ENCODE measurements at places on chromosomes 5 and 9.

GRCh38 chr9:79129865-79130480 lies 441.8 kb upstream of the TLE4 start:
- DNase-seq: peak; percentile 73

DNA sequence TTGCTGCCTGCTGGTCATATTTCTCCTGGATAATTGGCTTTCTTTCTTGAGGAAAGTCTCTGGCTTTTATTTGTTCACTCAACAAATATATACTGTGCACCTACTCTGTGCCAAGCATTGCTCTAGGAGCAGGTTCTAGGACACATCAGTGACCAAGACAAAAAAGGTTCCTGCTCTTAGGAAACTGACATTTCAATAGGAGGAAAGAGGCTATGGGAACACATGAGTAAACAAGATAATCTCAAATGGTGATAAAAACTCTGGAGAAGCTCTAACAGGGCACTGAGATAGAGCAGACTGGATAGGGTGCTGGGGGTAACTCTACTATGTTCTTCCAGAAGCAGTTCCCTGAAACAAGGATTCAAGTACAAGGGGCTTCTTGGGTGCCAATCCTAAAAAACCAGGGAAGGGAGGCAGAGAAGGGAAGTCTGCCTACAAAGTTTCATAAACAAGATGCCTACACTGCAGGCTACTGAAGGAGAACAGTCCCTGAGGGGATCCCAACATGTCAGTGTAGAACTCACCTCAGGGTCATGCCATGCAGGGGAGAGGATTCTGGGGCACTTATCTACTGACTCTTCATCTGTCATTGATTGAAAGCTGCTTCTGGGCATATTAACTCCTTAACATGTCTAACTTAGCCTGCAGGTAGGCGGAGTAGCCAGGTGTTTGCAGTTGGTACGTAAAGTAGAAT lies 181.3 kb downstream of the GRIA1 start:
- DNase-seq: peak; percentile 12

GRCh38 chr9:127396253-127396807 lies 639 bp upstream of the SLC2A8 start:
- DNase-seq: no peak

GRCh38 chr9:89366711-89367110 lies 48.4 kb downstream of the SECISBP2 start:
- no peak for DNase-seq

DNA sequence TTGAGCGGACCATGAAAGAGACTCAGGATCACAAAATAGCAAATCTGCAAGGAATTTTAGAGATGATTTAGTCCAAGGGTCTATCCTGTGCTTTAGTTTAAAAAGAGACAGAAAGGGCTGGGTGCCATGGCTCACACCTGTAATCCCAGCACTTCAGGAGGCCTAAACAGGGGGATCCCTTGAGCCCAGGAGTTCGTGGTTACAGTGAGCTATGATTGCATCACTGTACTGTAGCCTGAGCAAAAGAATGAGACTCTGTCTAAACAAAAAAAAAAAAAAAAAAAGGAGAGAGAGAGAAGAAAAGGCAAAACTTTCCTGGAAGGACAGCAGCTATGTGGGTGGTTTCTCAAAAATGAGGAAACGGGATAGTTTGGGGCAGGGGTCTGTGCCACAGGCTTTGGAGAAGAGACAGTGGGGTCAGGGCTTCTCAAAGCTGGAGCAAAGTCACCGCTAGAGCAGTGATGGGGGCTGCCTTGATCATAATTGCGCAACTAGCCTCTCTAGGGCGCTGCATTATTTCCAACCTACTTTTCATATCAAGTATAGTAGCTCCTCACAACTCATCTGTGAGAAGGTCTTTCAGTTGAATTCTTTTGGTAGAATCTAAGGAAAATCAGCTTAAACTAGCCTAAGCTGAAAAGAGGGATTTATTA lies 8.5 kb upstream of the ANKH start:
- DNase-seq: no peak

- no peak for DNase-seq
Measured at GRCh38 chr5:17103461-17103860, 114.0 kb upstream of the BASP1 start.

GRCh38 chr5:68306361-68307014 lies 90.9 kb downstream of the PIK3R1 start:
- DNase-seq: no peak

DNA sequence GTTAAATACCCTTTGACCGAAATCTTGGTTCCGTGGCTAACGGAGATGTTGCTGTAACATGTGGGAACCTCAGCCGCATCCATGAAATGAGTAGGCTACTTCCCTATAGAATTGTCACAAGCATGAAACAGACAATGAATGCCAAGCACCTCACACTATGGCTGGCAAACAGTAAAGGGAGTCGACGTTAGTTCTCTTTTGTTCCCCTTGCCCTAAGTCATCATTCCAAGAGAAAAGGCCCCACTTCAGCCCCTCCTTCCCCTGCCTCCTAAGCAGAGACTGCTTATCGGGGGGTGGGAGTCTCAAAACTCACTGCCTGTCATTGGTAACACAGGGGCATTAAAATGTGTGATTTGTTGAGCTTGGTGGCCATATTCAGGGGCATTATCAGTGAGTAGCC lies 159.6 kb downstream of the MAPKAP1 start:
- DNase-seq: no peak

GRCh38 chr5:123951582-123951977 lies 439.6 kb downstream of the CSNK1G3 start:
- peak; percentile 94 for DNase-seq

GRCh38 chr5:137847687-137848086 lies 20.0 kb upstream of the MYOT start:
- no peak for DNase-seq

DNA sequence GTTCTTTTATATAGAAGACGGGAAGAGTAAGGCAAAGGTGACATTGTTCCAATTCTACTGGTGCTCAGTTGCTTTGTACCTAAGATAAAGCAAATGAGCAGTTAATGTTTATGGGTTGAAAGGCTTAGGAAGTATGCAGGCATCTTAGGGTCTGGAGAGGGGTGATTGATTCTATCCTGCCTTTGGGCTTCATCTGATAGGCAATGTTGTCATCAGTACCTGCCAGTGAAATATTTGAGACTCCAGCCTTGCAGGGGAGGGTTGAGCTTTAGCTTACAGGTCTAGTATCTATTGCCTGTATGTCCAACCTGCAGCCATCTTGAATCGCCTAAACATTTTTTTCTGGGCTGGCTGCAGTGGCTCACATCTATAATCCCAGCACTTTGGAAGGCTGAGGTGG lies 13.8 kb upstream of the CTSV start:
- DNase-seq: no peak

- DNase-seq: no peak
Measured at GRCh38 chr9:13143281-13143680, 136.2 kb downstream of the MPDZ start.

DNA sequence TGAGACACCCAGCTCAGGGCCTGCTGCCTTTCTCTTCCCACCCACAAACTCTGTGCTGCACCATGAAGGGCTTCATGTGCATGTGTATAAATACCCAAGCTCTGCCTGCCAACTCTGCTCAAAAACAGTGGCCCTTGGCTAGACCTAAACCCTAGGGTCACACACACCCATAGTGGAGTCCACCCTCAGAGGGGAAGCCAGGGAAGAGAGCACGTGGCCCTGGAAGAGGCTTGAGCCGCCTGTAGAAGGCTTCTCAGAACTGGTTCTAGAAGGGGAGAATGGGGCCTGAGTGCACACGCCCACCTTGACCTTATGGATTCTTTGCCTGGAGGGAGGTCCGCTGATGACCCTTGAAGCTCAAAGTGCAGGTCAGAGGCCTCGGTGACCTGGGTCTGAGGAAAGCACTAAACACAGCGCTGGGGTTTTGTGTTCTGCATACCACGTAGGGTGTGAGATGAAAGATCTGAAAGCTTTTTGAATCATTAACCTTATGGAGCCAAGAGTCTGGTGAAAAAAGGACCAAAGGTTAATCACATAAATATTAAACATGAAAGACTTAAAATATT lies 60.6 kb downstream of the CYFIP2 start:
- DNase-seq: no peak

DNA sequence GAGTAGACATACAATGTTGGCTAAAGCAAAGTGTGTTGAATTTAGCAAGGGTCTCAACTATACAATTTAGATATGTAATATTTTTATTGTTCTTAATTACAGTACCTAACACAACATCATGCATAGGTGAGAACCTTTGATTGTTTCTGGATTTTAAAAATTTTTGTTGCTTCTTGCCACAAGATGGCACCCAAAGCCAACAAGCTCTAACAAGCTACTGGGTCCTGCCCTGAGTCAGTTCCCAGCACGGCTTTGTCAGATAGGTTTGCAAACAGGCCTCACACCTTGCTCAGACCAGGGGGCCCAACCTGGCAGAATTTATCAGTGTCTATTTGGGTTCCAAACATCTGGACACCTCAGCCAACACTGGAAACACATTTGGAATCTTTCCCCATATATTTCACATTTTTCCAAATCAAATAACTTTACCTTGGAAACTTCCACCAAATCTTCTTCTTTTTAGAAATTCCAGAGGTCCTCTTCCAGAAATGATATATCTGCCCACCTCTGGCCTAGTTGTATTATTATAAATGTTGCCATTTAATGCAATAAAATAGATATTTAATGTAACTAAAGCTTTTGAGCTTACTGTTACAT lies 49.5 kb upstream of the EGFLAM start:
- peak; percentile 45 for DNase-seq

GRCh38 chr9:104209387-104209786 lies 115.3 kb downstream of the SMC2 start:
- DNase-seq: no peak

GRCh38 chr5:119706049-119706448 lies 76.7 kb downstream of the FAM170A start:
- DNase-seq: no peak

GRCh38 chr5:64318175-64318574 lies 152.5 kb downstream of the RNF180 start:
- DNase-seq: no peak

- DNase-seq: peak; percentile 27
Measured at GRCh38 chr9:14441976-14442651, 128.2 kb upstream of the NFIB start.

DNA sequence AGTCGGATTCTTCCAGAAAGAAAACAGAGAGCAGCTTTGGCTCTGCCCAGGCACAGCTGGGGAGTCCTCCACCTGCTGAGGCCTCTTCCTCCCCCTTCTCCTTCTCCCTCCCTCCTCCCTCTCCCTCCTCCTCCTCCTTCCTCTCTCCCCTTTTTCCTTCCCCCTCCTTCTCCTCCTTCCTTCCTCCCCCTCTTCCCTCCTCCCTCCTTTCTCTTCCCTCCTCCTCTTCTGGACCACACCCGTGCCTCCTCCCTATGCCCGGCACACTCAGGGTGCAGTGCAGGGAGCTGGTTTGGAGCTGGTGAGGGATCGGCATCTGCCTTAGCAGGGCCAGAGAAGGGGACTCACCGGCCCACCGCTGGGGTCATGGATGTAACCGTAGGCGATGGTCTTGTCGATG lies 30.2 kb downstream of the DBH start:
- no peak for DNase-seq

DNA sequence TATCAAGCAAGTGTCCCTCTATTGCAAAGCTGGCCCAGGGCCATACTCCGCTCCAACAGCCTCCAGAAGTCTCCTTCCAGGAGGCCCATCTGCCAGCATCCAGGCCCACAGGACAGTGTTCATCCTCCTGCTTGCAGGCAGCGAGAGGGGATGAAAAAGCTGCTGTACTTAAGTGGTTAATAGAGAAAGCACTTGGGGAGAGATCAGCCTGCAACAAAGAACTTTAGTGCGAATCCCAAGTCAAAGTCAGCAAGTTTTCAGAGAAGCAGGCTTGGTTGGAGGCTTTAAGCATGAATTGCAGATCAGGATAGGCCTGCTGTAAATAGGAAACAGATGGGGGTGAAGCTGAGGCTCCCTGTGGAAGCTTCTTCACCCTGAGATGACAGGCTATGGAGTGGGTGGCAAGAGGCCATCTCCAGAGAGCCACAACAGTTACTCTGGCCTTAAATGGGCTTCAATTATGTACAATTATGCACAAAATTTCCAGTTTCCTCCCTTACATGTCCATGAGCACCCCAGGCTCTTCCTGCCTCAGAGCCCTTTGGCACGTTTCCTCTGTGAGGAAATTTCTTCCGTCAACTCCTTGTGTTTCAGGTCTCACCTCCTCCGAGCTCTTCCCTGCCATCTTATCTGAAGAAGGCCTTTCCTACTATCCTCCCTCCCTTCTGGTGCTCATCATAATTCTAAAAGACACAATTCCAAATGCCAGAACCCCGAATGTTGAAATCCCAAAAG lies 98.0 kb upstream of the NR3C1 start:
- no peak for DNase-seq

GRCh38 chr9:92486371-92486770 lies 4.1 kb upstream of the ASPN start:
- no peak for DNase-seq

DNA sequence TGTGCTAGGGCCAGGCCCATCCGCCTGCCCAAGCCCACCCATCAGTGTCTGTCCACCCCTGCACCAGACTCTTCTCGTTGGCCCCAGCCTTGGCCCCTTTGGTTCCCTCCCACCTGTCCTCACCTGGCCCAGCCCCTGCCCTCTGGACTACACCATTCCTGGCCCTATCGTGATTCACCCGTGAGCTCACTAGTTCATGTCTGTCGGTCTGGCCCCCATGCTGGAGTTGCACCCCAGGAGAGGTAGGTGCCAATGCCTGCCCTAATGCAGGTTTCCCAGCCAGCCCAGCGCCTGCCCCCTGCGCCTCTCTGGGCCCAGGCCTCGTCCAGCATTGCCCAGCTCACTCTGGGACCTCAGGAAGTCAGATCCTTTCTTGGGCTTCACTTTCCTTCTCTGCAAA lies 115.4 kb upstream of the LMX1B start:
- no peak for DNase-seq

- no peak for DNase-seq
Measured at GRCh38 chr9:127444283-127444920, 6.8 kb downstream of the RPL12 start.

- no peak for DNase-seq
Measured at GRCh38 chr5:73815631-73816030, 189.6 kb downstream of the ARHGEF28 start.

Measured in A172 (cell line).